ENCODE measurements at places on chromosomes 3 and 15. TPM values are rescaled to one million over a fixed set of nuclear protein-coding genes. Genes with fewer than 3 reads are reported as not detected.

CCDC39 gene
- 0.17 TPM for total RNA-seq

INAFM2 gene
- 15.7 TPM for total RNA-seq

SHC4 gene
- total RNA-seq, result 2.0 TPM

SEMA5B gene
- not detected for total RNA-seq

EFCC1 gene
- not detected for total RNA-seq

RAD18 gene
- 6.5 TPM for total RNA-seq

RRP9 gene
- total RNA-seq, result 18.6 TPM

GOLGA6B gene
- total RNA-seq, result not detected

SLC25A20 gene
- 18.5 TPM for total RNA-seq

ZNF80 gene
- not detected for total RNA-seq

CPA3 gene
- total RNA-seq, result not detected

CACNA2D2 gene
- not detected for total RNA-seq

LRRC49 gene
- 29.4 TPM for total RNA-seq

BCHE gene
- total RNA-seq, result 11.1 TPM

GOLGA6A gene
- total RNA-seq, result not detected

RTP3 gene
- total RNA-seq, result not detected

CYP8B1 gene
- not detected for total RNA-seq

CCR1 gene
- total RNA-seq, result 7.6 TPM

EBLN2 gene
- 2.3 TPM for total RNA-seq

CDHR4 gene
- not detected for total RNA-seq

SKOR1 gene
- 0.15 TPM for total RNA-seq

CCDC54 gene
- not detected for total RNA-seq

DUOX2 gene
- not detected for total RNA-seq

KNSTRN gene
- total RNA-seq, result 81.2 TPM

DYNC1LI1 gene
- total RNA-seq, result 52.8 TPM

WDR49 gene
- total RNA-seq, result 1.0 TPM

CILP gene
- 0.29 TPM for total RNA-seq

SNRK gene
- total RNA-seq, result 14.8 TPM

CDV3 gene
- total RNA-seq, result 147 TPM

APEH gene
- total RNA-seq, result 134 TPM

RBPMS2 gene
- total RNA-seq, result not detected

SERPINI2 gene
- not detected for total RNA-seq

All from smooth muscle cell of trachea (primary cell).